Posterior cingulate gyrus (tissue), 11 donors: ENCODE measurements at places on chromosomes 13 and 19.

- no peak for DNase-seq
Measured at GRCh38 chr19:46021531-46022041, 1.3 kb downstream of the PGLYRP1 start.

GRCh38 chr19:45160870-45161737, at the start of gene NKPD1:
Gene NKPD1, minus strand, starts transcription at chr19:45160982. Its CDS starts 832 bp downstream, at chr19:45160150.
- DNase-seq = no peak

DNA sequence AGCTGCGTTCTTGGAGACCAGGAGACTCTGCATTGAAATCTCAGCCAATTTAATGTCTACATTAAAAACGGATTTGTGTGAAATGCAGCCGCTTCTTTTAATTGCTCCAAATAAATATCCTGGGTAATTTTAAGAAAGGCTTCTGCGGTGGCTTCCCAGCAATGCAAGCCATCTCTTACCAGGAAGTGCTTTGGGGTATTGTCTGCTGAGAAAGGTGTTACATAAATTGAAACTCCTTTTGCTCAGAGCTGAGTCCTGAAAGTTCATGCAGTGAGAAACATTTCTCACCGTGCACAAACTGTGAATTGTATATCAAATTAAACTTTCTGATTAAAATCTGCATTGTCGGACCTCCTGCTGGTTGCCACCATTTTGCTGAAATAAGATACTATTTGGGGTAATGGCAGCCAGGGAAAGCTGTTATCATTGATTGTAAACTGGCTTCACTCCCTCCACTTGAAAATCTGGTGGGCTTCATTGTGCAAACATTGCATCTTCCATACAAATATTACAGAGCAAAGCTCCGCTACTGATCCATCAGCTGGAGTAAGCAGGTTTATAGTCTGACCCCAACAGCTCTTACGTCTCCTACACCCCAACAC, 59.5 kb downstream of the ZIC5 start:
- DNase-seq = no peak

GRCh38 chr13:113002206-113002912, 33.3 kb downstream of the MCF2L start:
- DNase-seq = no peak

DNA sequence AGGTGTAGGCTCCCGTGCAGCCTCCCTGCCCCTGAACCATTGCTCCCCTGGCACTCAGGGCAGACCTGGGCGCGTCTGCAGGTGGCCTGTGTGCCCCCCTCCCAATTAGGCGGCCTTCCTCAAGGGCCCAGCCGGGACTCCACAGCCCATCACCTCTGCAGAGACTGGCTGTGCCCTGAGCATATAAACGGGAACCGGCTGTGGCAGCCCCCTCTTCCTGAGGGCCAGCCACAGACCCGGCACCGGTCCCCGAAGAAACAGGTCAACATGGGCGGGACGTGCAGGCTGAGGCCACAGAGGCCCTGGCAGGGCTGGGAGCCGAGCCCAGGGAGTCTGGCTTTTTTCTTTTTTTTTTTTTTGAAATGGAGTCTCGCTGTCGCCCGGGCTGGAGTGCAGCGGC, 12.0 kb downstream of the PIAS4 start:
- DNase-seq = no peak

DNA sequence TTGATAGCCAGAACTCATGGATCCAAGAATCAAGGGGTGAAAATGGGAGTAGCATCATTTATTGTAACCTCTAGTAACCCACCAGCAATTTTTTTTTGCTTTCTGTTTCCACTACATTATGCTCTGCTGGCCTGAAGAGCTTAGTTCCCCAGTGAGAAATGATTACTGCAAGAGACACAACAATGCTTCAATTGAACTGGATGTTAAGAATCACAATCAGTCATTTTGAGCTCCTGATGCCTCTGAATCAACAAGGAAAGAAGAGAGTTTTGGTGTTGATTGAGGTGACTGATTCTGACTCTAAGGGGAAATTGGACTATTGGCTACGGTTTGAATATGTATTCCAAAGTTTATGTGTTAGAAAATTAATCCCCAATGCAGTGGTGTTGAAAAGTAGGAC, 1084.4 kb downstream of the SLITRK1 start:
- DNase-seq = no peak

GRCh38 chr19:49894879-49895565, 1.7 kb downstream of the IL4I1 start:
- DNase-seq = no peak

GRCh38 chr13:43515531-43515930, 271.2 kb downstream of the ENOX1 start:
- DNase-seq = no peak

GRCh38 chr13:44106266-44107152, 226.8 kb downstream of the LACC1 start:
- DNase-seq = peak; percentile 35

GRCh38 chr13:111049791-111050538, 65.1 kb upstream of the ARHGEF7 start:
- DNase-seq = no peak

DNA sequence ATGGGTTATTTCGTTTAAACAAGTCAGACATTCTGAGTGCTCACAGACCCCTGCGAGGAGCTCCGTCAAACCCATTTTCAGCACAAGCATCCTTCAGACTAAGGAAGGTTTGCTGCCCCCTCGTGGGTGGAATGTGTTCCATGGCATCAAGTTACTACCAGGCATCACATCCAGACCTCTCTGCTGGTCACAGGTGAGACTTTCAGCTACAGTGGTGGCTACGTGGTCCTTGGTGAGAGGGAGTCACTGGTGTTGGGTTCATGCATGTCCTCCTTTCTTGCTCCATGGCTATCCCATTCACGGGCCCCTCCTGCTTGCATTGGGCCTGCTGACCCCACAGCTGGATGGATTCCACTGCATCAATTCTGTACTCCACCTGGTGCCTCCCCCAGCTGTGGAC, 9.1 kb upstream of the LILRB5 start:
- no peak for DNase-seq

DNA sequence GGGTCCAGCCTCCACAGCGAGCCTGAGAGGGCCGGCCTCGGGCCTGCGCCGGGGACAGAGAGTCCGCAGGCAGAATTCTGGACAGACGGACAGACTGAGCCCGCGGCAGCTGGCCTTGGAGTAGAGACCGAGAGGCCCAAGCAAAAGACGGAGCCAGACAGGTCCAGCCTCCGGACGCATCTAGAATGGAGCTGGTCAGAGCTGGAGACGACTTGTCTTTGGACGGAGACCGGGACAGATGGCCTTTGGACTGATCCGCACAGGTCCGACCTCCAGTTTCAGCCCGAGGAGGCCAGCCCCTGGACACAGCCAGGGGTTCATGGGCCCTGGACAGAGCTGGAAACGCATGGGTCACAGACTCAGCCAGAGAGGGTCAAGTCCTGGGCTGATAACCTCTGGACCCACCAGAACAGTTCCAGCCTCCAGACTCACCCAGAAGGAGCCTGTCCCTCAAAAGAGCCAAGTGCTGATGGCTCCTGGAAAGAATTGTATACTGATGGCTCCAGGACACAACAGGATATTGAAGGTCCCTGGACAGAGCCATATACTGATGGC, 490 bp downstream of the ITPKC start:
- no peak for DNase-seq

DNA sequence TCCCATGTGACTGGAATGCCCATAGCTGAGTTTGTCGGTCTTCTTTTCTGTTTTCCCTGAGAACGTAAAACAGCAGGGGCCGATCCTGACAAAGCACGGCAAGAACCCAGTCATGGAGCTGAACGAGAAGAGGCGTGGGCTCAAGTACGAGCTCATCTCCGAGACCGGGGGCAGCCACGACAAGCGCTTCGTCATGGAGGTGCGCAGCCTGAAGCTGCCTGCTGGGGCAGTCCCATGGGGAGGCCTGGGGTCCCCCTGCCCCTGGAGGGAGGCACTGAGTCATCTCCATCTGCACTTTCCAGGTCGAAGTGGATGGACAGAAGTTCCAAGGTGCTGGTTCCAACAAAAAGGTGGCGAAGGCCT, 18.2 kb upstream of the QTRT1 start:
- no peak for DNase-seq
